Activated CD8-positive, alpha-beta memory T cell treated with anti-CD3 and anti-CD28 coated beads, Interleukin-2, amount 10 ng/mL, durations not matched to agents 7 days and 5 days (primary cell): ENCODE measurements at places on chromosomes 5 and 9. TPM values are rescaled to one million over a fixed set of nuclear protein-coding genes. Genes with fewer than 3 reads are reported as not detected.

DNA sequence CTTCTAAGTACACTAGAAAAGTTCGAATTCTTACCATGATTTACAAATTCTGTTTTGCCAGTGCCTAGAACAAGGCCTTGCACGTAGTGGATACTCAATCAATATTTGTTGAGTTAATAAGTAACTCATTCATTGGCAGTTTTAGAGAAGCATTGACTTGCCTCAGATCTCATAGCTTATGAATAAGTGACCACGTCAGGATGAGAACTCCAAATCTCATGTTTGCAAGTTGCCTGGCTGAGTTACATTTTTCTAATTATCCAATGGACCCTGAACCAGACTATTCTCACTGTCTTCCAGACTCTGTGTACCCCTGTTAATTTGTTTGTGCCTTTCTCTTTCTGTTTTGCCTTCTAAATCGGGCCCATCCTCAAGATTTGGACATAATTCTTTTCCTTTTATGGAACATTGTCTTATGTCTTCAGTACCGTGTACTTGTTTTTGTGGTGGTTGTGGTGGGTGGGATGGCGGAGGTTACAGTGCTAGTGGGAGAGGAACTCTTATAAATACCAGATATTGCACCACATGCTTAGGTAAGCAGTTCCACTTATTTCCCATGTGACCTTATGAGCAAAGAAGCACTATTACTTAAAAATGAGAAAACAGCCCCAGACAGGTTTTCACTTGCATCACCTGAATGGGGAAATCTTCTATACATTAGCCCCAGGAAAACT lies 96.3 kb downstream of the UNC13B start:
- H3K4me1 ChIP-seq, result peaks cover 4% of the 10 kb centered on the region
- H3K4me3 ChIP-seq, result no peak overlapping the region
- peaks cover 9% of the 10 kb centered on the region for H3K27me3 ChIP-seq
- H3K27ac ChIP-seq, result no peak overlapping the region

The ZBTB34 gene
- total RNA-seq, result 7.4 TPM

The EXOSC2 gene
- 69.9 TPM for total RNA-seq

The IL7R gene
- total RNA-seq, result 30.7 TPM

DNA sequence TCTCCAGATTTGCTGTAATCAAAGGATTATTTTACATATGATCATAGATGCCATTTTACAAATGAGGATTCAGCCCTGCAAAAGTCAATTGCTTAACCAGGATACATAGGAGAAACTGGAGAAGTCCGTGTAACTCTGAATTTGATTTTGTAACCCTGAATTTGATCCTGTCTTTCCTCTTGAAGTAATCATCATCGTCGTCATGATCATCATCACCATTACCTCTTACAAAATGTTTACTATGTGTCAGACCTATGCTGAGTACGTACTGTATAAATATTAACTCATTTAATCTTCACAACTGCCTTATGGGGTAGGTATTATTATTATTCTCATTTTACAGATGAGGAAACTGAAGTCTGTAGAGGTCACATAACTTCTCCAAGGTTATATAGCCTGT lies 271.5 kb downstream of the DOCK8 start:
- H3K36me3 ChIP-seq, result peaks cover 4% of the 10 kb centered on the region
- peaks cover 14% of the 10 kb centered on the region for H3K4me1 ChIP-seq
- no peak overlapping the region for H3K4me3 ChIP-seq
- no peaks in the 10 kb centered on the region for H3K27me3 ChIP-seq

DNA sequence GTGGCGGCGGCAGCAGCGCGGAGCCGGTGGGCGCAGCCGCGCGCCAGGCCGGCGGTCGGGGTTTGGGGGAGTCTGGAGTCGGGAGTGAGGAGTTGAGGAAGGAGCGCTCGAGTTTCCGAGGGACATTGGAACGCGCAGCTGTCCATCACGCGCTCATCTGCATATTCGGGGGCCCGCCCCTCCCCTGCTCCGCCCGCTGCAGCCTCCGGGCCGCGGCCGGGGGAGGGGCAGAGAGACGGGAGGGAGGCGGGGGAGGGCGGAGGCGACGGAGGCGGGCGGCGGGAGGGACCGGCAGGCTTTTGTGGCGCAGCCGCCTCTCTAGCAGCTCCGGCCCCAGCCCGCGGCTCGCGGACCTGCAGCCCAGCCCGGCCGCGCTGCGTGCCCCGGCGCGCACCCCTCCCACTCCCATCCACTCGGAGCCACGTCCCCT lies at the start of gene IRX2:
Gene IRX2 (minus strand): TSS at position 86 of the 430 bp plus-strand sequence. CDS start 264 bp downstream, outside the sequence.
- peaks cover 59% of the 10 kb centered on the region for H3K27me3 ChIP-seq
- H3K4me3 ChIP-seq, result no peak within 1 kb of the TSS
- H3K27ac ChIP-seq, result peak within 1 kb of the TSS; percentile 68
- DNase-seq, result no peak
- peaks cover 9% of the 10 kb centered on the region for H3K4me1 ChIP-seq

GRCh38 chr9:33186457-33187168 lies 19.5 kb upstream of the B4GALT1 start:
- H3K36me3 ChIP-seq, result no peaks in the 10 kb centered on the region
- no peak for DNase-seq
- H3K4me1 ChIP-seq, result no peaks in the 10 kb centered on the region
- H3K4me3 ChIP-seq, result no peak overlapping the region

DNA sequence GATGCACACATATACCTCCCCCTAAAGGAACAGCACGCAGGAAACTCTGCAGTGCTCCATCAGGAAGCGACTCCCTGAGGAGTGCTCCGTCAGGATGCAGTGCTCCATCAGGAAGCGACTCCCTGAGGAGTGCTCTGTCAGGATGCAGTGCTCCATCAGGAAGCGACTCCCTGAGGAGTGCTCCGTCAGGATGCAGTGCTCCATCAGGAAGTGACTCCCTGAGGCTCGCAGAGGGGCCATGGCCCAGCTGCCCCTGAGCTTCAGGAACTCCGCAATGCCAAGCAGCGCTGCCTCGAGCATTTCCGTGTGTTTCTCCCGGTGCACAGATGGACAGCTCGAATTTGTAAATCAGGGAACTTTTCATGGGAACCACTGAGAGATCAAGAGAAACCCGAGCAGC lies 88.1 kb downstream of the PAX5 start:
- H3K4me1 ChIP-seq, result peaks cover 2% of the 10 kb centered on the region
- H3K27ac ChIP-seq, result no peak overlapping the region
- peaks cover 24% of the 10 kb centered on the region for H3K27me3 ChIP-seq
- no peak overlapping the region for H3K4me3 ChIP-seq
- H3K36me3 ChIP-seq, result no peaks in the 10 kb centered on the region
- no peak for DNase-seq

GRCh38 chr5:89973516-89973915 lies 436.0 kb downstream of the CETN3 start:
- DNase-seq, result no peak
- H3K27me3 ChIP-seq, result no peaks in the 10 kb centered on the region
- H3K36me3 ChIP-seq, result no peaks in the 10 kb centered on the region
- no peaks in the 10 kb centered on the region for H3K4me1 ChIP-seq

DNA sequence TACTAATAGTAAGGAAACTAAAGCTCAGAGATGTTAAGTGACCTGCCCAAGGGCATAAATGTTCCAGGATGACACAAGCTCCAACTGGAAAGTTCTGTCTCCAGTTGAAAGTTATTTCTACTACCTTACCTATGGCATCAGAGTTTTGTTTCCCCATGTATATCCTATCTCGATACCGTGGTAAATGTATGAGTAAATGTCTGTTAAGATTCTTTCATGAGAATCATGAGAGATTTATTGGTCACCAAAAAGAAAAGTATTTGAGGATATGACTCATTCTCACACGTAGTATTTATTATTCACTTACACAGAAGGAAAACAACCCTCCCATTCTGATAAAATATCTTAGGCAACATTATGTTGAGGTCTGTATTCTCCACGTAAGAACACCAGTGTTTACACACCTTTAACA lies 11.1 kb upstream of the SHOC1 start:
- H3K27ac ChIP-seq, result no peak overlapping the region
- no peak overlapping the region for H3K4me3 ChIP-seq
- H3K36me3 ChIP-seq, result no peaks in the 10 kb centered on the region
- peaks cover 13% of the 10 kb centered on the region for H3K4me1 ChIP-seq

The APBA1 gene
- total RNA-seq, result 0.79 TPM

The CNTLN gene
- total RNA-seq, result 0.73 TPM

The SLC36A1 gene
- total RNA-seq, result 6.7 TPM

DNA sequence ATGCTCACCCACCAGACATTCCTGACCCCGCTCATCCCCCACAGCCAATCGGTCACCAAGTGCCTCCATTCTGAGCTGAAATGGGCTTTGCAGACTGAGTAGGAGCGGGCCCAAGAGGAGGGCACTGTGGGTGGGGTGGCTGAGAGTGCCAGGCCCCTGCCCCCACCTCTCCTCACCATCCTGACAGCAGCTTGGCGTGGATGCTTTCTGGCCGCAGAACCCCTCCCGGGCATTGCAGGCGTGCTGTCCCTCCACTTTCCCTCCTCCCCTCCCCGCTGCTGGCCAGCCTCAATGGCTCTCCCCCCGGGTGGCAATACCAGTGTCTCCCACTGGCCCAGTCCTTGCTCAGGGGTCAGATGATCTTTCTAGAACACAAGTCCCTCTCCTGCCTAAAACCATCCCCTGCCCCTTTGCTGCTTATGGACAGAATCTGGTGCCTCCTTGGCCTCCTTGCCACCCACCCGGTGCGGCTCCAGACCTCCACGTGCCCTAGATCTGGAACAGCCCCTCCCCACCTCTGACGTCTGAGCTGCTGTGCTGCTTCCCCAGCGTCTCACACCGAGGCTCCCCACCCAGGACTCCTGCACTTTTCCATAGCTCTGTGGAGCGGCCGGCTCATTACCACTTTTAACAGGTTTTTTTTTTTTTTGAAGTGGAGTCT lies 6.1 kb downstream of the FLT4 start:
- peak; percentile 36 for DNase-seq
- peaks cover 2% of the 10 kb centered on the region for H3K4me1 ChIP-seq
- no peaks in the 10 kb centered on the region for H3K36me3 ChIP-seq
- H3K4me3 ChIP-seq, result no peak overlapping the region

The PAEP gene
- total RNA-seq, result not detected

- H3K27me3 ChIP-seq, result no peaks in the 10 kb centered on the region
- H3K4me1 ChIP-seq, result peaks cover 29% of the 10 kb centered on the region
- H3K36me3 ChIP-seq, result peaks cover 72% of the 10 kb centered on the region
- no peak overlapping the region for H3K4me3 ChIP-seq
- no peak for DNase-seq
Measured at GRCh38 chr9:85949586-85950335, 8.8 kb downstream of the NAA35 start.

GRCh38 chr5:152532714-152533113 lies 127.6 kb upstream of the NMUR2 start:
- peaks cover 12% of the 10 kb centered on the region for H3K27me3 ChIP-seq
- H3K4me1 ChIP-seq, result no peaks in the 10 kb centered on the region
- DNase-seq, result no peak
- no peak overlapping the region for H3K27ac ChIP-seq
- H3K36me3 ChIP-seq, result no peaks in the 10 kb centered on the region
- H3K4me3 ChIP-seq, result no peak overlapping the region

The PRDM9 gene
- not detected for total RNA-seq

- DNase-seq, result peak; percentile 71
- peaks cover 67% of the 10 kb centered on the region for H3K4me1 ChIP-seq
- peaks cover 48% of the 10 kb centered on the region for H3K36me3 ChIP-seq
- H3K4me3 ChIP-seq, result peak overlapping the region; percentile 83
- H3K27me3 ChIP-seq, result no peaks in the 10 kb centered on the region
- H3K27ac ChIP-seq, result peak overlapping the region; percentile 95
Measured at GRCh38 chr5:343461-344401, 22.2 kb downstream of the AHRR start.

The IQGAP2 gene
- total RNA-seq, result 70.2 TPM
